Smooth muscle cell of the umbilical artery (primary cell): ENCODE measurements at places on chromosomes 6 and 20. TPM values are rescaled to one million over a fixed set of nuclear protein-coding genes. Genes with fewer than 3 reads are reported as not detected.

The INSM1 gene
- total RNA-seq: not detected in 2 replicates

The PPP1R18 gene
- total RNA-seq: 32.1 and 71.9 TPM in 2 replicates

The C6orf52 gene
- total RNA-seq: 0.30 TPM in 1 of 2 replicates, not detected in the other

The MMP24 gene
- 0.89 and 1.0 TPM in 2 replicates for total RNA-seq

The OPN5 gene
- total RNA-seq: not detected in 2 replicates

The CLDN20 gene
- not detected in 2 replicates for total RNA-seq

The FAM162B gene
- total RNA-seq: not detected in 2 replicates

The CRISP3 gene
- not detected in 2 replicates for total RNA-seq

The ZSCAN23 gene
- total RNA-seq: 3.3 and 7.4 TPM in 2 replicates

The FABP7 gene
- total RNA-seq: not detected in 2 replicates

The PLCB4 gene
- 2.5 and 2.7 TPM in 2 replicates for total RNA-seq

The SYCP2 gene
- 0.32 and 1.2 TPM in 2 replicates for total RNA-seq

The TPBG gene
- 52.9 and 62.7 TPM in 2 replicates for total RNA-seq

The SLC17A1 gene
- total RNA-seq: not detected in 2 replicates

The DNAH8 gene
- total RNA-seq: not detected in 2 replicates

The TRIM40 gene
- total RNA-seq: not detected in 2 replicates

The HLA-DQB1 gene
- total RNA-seq: not detected in 2 replicates
